ENCODE measurements at places on chromosomes 3 and 15.
A peak's percentile ranks its signal among the peaks of the same experiment; 100 is the strongest.

- no peak for DNase-seq
Observed at GRCh38 chr15:50107591-50108408, 11.2 kb downstream of the ATP8B4 start.

DNA sequence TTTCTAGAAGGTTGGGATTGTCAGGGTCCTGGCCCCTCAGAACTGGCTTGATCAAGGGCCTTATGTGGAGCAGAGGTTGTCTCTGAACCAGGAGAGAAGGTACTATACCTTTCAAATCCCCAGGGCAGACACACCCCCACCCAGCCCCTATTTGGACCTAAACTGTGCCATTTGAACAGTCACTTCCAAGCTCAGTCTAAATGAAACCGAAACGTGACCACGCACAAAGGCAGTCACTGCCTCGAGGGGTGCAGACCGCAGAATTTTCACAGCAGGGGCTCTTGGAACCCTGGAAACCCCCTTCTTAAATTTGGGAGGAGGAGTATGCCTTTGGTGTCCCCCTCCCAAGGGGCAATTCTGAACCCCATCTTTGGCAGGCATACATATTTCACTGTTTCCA, 53.7 kb downstream of the GRIP2 start:
- peak; percentile 8 for DNase-seq

DNA sequence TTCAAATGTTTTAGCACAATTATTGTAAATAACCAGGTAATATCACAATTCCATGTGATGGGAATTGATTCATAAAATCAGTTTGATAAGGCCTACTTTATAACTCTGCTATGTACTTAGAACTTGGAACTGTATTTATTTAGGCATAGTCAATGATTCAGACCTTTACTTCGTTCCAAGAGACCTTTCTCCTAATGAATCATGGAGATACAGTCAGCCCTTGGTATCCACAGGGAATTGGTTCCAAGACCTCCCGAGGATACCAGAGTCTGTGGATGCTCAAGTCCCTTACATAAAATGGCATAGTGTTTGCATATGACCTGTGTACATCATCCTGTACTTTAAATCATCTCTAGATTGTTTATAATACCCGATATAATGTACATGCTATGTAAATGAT, 60.8 kb upstream of the UMPS start:
- DNase-seq = no peak

- no peak for DNase-seq
Observed at GRCh38 chr3:188253800-188254452, 100.0 kb downstream of the LPP start.

- DNase-seq = no peak
Observed at GRCh38 chr3:176959867-176960266, 237.4 kb downstream of the TBL1XR1 start.

DNA sequence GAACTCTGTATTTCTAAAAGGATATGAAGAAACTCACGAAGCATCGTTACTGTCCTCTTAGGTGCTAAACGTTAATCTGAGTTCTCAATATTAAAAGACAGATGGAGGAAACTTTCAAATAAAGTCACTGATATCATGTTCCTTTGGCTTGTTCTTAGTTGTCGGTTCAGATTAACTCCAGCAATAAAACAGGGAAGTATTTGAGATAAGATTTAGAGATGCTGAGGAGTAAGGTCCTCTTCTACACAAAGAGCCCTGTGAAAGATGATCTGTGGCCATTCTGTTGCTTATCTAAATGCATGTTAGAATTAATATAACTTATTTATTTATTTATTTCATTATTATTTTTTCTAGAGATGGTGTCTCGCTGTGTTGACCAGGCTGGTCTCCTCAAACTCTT, 19.2 kb downstream of the AKAP13 start:
- DNase-seq = no peak

- peak; percentile 42 for DNase-seq
Observed at GRCh38 chr15:100694381-100695021, 92.1 kb downstream of the ASB7 start.

DNA sequence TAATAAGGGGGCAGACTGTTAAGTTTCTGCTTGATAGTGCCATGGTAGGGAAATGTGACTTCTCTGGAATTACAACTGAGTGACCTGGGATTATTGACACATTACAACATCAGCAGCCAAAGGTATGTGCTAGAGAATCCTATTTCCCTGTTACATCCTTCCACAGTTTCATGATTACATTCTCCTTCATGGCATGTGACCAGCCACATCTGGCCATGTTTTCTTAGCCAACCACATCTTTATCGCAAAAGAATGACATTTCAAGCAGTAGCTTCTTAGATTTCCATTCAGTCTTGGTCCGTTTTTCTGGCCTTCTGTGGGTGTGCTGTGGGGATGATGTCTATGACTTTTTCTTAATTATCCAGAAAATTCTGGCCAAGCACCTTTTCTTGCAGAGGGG, 45.4 kb upstream of the CTDSPL start:
- DNase-seq = no peak

- no peak for DNase-seq
Observed at GRCh38 chr3:126149256-126149902, 31.0 kb downstream of the ALDH1L1 start.

- no peak for DNase-seq
Observed at GRCh38 chr15:43006991-43007390, 86.4 kb upstream of the TTBK2 start.

GRCh38 chr15:82044373-82045178, 1.2 kb downstream of the MEX3B start:
- DNase-seq = peak; percentile 86
